Activated CD4-positive, alpha-beta T cell treated with anti-CD3 and anti-CD28 coated beads, Interleukin-2, Interleukin-4, amounts not matched to agents 100 ng/mL and 50 ng/mL, durations not matched to agents 16 hours and 8 hours (primary cell): ENCODE measurements at places on chromosomes 5 and 9.

DNA sequence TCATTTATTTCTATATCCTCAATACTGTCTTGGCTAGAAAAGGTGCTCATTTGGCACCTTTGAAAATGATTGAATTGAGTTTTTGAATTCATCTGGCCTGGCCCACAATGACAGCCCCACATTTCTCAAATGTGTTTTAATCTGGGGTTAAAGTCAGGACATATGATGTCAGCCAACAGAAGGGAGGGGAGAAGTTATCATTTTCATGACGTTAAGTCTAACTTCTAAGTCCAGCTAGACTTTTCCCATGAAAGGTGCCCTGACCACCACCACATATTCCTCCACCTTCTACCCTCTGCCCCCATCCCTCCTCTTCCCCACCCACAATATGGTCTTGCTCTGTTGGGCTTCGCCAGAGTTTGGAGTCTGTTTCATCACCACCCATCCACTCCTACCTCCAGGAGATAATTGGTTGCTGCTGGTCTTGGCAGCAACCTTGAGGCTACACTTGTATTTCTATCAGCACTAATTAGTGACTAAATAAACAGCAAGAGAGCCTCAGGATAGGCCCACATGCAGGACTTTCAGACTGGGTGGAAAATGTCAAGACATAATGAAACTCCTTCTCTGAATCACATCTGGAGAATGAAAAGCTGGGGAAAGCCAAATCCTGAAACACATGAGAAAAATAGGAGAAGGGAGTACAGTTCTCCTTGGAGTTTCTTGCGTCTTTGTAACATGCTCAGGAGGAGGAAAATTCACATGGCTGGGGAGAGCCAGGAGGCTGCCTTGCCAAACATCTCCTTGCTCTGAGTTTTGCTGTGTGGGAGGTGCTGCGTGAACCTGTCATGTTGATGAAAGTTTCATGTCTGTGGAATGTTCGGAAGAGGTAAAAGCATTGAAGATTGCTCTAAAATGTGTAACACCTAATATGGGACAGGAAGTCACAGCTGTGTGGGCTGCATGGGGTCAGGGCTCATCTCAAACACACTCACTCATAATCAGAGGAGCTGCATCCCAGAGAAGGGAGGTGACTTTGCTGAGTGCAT, 544.7 kb upstream of the KLF4 start:
- DNase-seq: no peak

DNA sequence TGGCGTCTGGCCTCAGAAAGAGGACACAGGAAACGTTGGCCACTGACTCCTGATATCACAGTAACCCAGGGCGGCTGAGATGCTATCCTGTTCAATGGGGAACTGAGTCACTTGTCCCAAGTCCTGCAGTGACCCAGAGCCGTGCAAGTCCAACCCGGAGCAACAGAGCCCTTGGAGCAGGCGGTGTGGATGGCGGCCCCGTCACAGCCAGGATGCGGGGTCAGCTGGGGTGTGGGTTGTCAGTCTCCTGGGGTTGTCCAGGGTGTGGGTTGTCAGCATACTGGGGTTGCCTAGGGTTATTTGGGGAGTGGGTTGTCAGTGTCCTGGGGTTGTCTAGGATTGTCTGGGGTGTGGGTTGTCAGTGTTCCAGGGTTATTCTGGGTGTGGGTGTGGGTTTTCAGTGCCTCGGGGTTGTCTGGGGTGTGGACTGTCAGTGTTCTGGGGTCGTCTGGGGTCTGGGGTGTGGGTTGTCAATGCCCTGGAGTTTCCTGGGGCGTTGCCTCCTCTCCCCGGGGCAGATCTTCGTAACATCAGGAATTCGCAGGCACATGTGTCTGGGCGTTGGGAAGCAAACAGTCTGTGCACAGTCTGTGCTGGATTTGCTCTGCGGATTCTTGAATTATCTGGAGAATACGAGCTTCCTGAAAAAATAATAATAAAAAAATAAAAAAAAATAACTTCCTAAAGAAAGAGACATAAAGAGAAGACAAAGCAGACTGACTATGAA, 257.5 kb downstream of the PARP8 start:
- DNase-seq: no peak

DNA sequence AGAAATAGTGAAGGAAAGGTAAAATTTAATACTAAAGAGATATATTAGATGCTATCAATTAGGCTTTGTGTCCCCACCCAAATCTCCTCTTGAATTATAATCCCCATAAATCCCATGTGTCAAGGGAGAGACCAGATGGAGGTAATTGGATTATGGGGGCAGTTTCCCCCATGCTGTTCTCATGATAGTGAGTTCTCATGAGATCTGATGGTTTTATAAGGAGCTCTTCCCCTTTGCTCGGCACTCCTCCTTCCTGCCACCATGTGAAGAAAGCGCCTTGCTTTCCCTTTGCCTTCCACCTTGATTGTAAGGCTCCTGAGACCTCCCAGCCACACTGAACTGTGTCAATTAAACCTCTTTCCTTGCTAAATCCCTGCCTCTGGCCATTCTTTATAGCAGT, 697.0 kb upstream of the RGMB start:
- no peak for DNase-seq

- no peak for DNase-seq
Measured at GRCh38 chr5:163497315-163497714, 8.1 kb upstream of the MAT2B start.

DNA sequence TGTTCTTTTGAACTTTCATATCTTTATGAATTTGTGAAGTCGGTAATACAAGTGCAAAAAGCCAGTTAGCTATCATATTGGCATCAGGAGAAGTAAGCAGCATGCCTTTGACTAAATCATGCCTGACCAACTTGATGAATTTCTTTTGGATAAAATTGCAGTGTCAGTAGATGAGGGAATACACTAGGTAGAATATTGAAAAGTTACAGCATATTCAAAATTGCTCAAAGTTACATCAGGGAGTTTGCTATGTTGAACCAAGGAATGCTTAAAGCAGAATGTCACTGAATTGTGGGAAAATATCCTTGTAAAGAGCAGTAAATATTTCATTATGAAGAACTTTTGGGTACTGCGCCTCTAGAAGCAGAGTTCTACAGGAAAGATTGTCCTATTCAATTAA, 87.1 kb upstream of the TLX3 start:
- DNase-seq: no peak

- DNase-seq: no peak
Measured at GRCh38 chr5:95163079-95163478, 121.8 kb downstream of the MCTP1 start.
